ENCODE measurements at places on chromosomes 1 and 21.
A peak's percentile ranks its signal among the peaks of the same experiment; 100 is the strongest.

DNA sequence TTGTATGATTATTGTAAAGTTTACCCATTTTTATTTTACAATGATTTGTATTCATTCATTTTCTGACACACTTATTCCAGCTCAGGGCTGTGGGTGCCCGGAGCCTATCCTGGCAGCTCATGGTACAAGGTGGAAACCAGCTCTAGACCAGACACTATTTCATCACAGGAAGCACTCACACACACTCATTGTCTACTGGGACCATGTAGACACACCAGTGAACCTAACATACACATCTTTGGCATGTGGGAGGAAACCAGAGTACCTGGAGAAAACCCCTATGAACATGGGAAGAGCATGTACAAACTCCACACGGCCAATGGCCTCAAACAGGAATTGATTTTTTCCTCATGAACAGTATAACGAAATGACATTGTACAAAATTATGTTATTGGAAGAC lies 2.4 kb downstream of the DTL start:
- no peak for DNase-seq

DNA sequence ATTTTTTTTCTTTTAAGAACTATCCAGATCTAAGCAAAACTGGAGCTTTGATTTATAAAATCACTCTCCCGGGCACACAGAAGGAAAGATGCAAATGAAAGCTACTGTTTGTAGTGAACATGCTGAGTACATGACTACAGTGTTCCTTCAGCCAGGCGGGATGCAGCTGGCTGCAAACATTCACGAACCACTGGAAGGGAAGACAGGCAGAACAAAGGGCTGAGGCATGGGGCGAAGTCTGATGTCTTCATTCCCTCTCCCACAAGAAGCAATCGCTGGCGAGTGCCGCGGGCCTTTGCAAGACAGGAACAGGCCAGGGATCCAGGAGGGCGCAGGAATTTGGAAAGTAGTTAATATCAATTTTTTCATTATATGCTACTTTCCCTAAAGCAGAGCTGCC lies 257.9 kb upstream of the AJAP1 start:
- DNase-seq = no peak

DNA sequence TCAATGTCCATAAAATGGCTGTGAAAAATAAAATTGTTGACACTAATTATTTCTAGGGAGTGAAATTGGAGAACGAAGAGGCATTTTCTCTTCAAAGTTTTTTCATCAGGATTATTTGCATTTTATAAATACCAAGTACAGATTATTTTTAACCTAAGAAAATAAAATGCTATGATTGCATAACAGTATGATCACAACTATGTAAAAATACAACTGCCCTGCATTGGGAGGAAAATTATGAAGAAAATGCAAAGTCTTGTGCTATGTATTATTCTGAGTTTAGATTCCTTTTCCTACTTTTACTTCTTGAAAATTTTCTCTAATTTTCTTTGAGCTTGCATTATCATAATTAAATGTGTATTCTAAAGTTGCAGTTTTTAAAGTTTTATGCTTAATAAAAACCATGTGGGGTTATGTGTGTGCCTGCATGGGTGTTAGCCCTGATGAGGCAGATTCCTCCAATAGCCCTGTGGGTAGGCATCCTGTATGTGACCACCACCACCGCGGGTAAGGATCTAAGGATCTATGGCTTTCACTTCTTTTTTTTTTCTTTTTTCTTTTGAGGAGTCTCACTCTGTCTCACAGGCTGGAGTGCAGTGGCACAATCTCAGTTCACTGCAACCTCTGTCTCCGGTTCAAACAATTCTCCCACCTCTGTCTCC lies 24.7 kb downstream of the STX6 start:
- DNase-seq = no peak

GRCh38 chr1:31447210-31447609 lies 34.2 kb downstream of the SERINC2 start:
- DNase-seq = no peak

DNA sequence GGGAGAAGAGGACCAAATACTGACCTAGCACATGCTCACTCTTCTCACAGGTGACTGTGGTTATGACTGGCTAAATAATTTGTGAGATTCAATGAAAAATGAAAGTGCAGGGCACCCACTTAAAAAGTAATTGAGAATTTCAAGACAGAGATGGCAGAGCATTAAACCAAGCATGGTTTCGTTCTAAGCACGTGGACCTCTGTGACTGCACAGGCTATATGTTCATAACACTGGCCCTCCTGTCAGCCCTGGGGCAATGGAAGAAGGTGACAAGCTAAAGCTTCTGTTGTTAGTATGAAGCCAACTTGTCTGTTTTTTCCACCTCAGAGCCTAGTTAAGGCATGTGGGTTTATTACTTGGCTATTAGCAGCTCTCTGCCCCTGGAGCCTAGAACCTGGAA lies 130.9 kb downstream of the FASLG start:
- no peak for DNase-seq

- no peak for DNase-seq
Observed at GRCh38 chr1:89276690-89277089, 4.0 kb upstream of the GBP5 start.

GRCh38 chr1:29835406-29835805 lies 599.1 kb downstream of the PTPRU start:
- DNase-seq = no peak

GRCh38 chr1:207820568-207821463 lies 69.0 kb downstream of the CD46 start:
- no peak for DNase-seq

GRCh38 chr1:204709021-204709420 lies 23.5 kb upstream of the LRRN2 start:
- no peak for DNase-seq

DNA sequence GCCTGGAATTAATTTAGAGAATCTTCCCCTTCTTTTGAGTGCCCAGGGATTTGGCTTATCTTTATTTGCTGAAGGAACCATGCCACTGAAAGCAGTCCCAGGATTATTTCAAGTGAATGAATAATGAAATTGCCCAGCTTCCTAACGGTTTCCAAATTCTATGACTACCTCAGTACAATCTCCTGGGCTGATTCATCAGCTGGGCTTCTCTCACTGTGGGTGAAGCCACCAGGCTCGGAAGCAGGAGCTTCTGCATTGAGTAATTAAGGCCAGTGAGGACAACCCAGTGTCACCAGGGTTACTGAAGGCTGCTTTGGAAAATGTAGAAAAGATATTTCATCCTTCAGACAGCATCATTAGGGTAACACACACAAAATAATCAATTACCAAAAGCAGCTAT lies 169.8 kb downstream of the DAB1 start:
- no peak for DNase-seq

DNA sequence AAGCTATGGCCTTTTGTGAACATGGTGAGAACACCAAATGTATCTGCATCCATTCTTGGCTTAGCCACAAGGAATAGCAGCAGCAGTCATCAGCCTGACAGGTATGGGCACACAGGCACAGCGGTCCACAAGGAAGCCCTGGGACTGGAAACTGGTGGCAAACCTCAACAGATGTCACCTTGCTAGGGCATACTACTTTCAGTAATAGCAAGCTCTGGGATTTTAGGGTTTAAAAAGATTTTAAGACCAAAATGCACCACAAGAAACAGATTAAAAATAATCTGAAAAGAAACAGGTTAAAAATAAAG lies 9.7 kb upstream of the CADM3 start:
- no peak for DNase-seq

DNA sequence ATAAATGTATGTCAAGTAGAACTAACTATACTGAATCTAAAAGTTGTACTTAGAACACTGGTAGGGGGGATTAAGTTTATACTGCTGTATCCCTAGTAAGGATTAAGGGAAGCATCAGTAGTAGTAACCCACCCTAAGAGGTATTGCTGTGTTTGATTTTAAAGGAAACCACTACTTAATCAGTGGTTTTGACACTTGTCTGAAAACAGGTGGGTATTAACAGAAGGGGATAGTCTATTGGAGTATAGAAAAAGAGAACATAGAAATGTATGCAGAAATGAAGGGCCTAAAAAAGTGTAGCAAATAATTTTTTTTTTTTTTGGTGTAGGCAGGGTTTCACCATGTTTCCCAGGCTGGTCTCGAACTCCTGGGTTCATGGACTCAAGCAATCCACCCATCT lies 2.2 kb downstream of the MIGA1 start:
- no peak for DNase-seq

- DNase-seq = no peak
Observed at GRCh38 chr1:61914823-61915482, 172.7 kb downstream of the PATJ start.

DNA sequence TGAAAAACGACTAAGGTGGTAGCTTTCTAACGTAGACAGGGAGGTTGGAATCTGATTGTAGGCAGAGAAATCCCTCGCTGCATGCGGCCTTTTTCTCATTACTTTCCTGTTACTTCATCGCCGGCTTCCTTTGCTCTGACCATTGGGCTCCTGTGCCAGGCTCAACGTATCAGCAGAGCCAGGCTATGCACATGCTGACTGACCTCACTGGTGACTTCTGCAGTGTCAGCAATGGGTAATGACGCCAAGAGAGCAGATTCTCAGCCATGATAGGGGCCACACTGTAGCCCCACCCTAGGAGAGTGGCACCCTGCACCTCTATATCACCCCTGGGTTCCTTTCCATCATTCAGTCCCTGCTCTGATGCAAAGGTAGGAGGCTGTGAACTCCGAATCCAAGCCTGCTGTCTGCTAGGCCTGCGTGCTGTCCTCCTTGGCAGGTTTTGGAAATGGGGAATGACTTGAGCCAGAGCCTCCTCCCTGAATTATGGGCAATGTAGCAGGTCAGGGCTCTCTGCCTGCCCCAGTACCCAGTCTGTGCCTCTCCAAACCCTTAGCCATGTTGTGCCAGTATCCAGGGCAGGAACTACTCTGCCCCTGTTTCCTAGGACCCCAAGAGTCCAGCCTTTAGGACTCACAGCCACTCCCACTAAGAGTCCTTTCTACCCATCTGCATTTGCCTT lies 11.4 kb downstream of the PPFIA4 start:
- DNase-seq = no peak

- DNase-seq = no peak
Observed at GRCh38 chr1:61299463-61299862, 217.1 kb downstream of the NFIA start.

DNA sequence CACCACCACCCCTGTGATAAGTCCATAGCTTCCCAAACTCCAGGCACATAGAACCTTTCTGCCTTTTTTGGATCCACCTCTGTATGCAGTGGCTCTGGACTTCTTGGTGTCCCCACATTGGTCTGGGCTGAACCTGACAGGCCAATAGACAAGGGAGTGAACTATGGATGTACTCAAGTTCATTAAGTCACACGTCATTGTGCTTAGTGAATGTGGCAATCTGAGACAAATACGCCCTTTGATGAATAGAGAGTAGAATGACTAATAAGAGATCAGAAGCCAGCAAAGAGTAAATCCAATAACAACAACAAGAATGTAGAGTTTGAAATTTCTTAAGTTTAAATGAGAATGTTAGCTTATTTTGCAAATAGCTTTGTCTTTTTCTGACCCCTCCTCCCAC lies 114.8 kb downstream of the ST6GALNAC3 start:
- DNase-seq = no peak

DNA sequence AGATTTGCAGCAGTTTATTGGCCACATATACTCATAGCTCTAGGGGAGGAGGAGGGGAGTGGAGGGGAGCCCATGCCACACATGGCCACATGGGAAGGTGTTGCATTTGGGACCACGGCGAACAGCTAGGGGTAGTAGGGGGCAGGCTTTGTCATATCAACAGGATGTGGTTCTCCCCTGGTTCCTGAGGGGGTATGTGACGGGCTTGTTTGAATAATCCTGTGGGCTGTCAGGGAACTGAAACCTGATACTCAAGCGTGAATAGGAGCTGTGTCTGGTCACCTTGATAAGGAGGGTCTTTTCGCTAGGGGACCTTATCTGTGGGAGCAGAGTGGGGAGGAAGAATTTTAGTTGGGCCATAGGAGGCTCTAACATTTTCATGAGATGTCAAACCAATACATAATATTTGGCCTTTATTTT lies 264.7 kb downstream of the CTH start:
- DNase-seq = no peak

- peak; percentile 29 for DNase-seq
Observed at GRCh38 chr1:40980453-40981121, 1.1 kb downstream of the CTPS1 start.

GRCh38 chr21:39452207-39452969 lies 618 bp downstream of the SH3BGR start:
- DNase-seq = no peak

DNA sequence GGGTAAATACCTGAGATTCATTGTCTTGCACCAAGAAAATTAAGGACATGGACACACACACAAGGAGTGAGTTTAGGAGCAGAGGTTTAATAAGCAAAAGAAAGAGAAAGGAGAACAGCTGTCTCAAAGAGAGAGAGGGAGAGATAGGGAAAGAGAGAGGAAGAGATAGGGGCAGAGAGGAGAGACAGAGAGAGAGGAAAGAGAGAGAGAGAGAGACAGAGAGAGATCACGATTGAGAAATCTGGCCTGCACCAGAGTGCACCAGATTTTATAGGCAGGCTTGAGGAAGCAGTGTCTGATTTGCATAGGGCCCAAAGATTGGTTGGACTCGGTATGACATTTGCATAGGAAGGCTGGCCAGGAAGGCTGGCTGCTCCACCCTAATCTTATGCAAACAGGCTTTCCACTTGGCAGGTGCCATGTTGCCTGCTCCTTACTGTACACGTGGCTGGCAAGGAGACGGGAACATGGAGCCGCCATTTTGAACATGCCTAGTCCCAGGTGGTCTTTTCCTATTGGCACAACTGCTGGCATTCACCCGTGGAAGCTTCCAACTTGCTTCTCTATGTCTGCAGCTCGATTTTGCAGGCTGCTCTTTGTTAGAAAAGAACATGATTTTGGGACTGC lies 419.9 kb downstream of the ZP4 start:
- DNase-seq = no peak

- no peak for DNase-seq
Observed at GRCh38 chr1:180881806-180882509, 30.7 kb upstream of the KIAA1614 start.

- no peak for DNase-seq
Observed at GRCh38 chr1:89932598-89933364, 62.1 kb upstream of the ZNF326 start.

DNA sequence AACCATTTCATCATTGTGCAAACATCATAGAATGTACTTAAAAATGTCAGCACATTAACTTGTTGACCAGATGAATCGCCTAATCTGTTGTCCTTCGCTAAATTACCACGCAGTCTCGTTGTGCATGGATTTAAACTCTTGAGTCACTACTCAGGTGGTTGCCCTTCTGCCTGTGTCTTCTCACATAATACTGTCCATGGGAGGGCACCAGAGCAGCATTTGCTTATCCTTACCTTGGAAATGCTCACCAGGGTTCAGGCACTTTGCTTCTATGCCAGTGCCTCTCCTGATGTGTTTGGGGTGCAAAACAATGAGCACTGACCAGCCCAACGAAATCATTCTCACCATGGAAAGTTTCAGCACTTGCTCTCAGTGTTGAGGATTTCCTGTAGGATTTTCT lies 559.9 kb downstream of the RWDD3 start:
- no peak for DNase-seq

- DNase-seq = peak; percentile 74
Observed at GRCh38 chr1:159936273-159936904, 9.0 kb downstream of the IGSF9 start.

- no peak for DNase-seq
Observed at GRCh38 chr1:111015222-111015621, 51.5 kb upstream of the LRIF1 start.
